ENCODE measurements at places on chromosomes 6 and 20.

DNA sequence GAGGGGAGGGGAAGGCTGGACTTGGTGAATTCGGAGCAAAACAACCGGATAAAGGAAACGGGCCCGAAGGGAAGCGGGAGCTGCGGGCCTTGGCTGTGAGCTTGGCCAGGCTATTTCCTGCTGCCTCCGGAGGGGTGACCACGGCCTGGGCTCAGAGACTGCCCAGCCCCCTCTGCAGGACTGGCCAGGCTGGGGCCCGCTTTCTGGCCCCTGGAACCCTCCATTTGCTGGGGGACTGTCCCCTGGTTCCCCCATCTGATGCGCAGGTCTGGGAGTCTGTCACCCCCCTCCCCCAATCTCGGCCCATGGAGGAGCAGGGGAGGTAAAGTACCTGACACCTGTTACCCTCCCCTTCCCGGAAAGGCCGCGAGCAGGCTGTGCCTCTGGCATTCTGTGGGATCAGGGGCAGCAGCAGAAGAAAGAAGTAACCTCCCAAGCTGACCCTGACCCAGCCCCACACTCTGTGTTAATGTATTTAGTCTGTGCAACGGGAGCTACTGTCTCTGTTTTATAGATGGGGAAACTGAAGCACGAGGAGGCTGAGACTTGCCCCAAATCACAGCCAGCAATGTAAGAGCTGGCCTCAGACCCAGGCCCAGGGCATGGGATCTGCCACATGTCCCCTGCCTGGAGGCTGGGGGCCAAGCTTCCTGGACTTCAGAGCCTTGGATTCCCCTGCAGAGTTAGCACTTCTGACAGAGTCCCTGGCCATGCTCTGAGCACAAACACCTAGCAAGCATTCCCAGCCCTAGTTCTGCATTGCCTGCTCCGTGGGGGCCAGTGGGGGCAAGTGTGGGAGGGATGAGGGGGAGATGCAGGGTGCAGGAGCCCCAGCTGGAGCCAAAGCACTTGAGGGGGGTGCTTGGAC is 3.5 kb downstream of the C20orf204 start:
- DNase-seq, result no peak

DNA sequence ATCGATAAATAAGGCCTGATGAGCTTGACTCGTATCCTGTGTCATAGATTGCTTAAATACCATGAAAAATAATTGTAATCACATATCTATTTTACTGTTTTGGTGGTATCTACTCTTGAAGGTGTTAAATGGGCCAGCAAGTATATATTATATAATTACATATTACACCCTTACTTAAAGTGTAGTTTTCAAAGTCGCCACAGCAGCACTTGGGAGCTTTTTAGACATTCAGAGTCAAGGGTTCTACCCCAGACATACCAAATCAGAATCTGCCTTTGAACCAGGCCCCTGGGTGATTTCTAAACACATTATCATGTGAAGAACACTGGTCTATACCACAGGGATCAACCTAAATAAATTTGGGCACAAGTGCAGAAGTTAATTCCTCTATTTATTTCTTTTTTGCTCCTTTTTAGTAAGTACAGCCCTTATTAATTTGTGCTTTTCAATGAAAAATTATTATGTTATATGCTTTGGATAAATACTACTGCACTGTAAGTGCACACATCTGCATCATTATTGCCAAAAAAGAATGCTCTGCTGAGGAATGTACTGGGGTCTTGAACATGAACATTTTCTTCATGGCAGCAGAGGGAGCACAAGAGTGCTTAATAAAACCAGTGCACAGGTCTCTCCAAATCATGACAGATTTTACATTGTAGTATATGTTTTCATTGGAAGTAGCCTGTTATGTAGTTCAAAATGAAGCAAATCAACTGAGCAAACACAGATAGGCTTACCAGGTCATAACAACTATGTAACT is 3.1 kb upstream of the ATXN1 start:
- no peak for DNase-seq

DNA sequence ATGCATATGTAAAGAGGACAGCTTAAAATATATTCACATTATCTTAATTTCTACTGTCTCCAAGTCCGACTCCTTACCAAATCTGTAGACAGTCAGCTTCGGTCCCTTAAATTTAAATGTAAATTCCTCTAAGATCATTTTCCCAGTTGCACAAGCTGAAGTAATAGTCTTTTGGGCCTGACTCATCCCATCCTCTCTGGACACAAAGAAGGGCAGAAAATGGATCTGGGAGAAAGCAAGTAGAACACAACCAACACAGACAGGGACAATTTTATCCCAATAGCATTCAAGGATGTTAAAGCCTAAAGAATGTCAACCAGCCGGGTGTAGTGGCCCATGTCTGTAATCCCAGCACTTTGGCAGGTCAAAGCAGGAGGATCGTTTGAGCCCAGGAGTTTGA is 228.3 kb downstream of the ARHGAP18 start:
- DNase-seq, result no peak

DNA sequence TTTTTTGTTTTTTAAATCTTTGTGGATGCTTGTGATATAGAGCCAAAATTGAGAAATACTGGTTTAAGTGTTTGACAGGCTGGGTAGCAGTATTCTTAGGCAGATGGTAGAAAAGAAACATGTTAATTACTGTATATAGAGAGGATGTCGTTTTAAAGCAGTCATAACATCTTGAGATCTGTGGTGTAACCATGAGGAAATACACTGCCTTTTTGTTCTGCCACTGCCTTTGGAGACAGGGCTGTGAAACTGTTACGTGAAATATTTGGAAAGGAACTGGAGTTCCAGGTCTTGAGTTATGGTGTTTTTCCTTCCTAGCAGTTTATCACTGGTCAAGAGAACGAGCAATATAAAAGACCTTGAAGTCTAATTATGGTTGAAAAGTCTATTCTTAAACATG is 19.5 kb downstream of the STXBP5 start:
- no peak for DNase-seq

- no peak for DNase-seq
Measured at GRCh38 chr6:137097057-137097456, 52.3 kb upstream of the IL20RA start.

GRCh38 chr6:5905431-5906339 is 101.0 kb downstream of the NRN1 start:
- no peak for DNase-seq

DNA sequence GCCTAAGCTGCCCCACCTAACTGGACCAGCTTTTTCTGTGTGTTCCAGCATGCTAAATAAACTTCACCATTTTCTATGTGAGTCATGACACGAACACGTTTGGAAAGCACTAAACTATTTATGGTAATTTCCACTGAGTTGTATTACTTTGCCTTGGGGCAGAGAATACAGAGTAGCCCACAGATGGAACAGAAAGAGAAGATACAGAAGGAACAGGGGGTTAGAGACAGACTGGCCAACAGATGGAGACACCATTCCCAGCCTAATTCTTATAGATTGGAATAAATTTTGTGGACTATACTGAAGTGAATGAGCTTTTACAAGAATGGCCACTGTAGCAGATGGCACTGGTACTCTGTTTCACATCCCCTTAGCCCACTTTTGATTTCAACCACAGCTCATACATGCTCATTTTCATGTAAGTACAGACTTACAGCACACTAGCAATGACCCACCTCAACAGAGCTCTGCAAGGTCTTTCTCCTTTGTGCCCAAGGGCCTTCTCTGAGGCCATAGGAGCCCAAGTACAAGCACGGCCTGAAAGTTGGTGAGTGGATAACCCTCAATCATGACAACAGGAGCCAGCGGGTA is 13.1 kb upstream of the NT5DC1 start:
- DNase-seq, result no peak

GRCh38 chr6:54288474-54288873 is 19.8 kb upstream of the TINAG start:
- no peak for DNase-seq

DNA sequence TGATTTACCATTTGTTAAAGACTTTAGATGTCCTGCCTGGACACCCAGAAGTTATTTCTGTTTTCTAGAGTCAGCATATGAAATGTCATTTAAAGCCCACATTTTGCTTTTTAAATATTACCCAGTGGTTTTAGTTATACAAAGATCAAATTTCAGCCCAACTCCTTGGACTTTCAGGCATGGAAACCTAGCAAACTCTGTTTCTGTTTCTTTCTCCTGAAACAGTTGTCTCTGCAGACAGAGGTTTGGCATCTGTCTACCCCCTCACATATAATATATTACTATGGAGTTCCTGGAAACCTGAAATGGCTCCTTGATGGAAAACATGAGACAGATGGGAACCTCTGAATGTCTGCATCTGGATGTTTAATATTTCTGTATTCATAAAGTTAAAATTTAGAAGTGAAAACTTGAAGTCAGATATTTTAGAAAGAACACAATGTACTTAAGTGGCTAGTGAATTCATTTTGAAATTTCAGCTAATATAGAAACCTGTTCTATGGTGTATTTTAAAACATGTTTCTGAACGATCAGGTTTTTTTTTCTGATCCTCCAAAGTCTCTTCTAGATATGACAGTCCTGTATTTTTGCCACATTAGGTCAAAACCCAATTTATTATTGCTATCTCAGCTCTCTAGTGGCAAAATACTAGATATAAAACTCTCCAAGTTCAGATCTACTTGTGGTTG is 743.3 kb downstream of the CD109 start:
- DNase-seq, result no peak

DNA sequence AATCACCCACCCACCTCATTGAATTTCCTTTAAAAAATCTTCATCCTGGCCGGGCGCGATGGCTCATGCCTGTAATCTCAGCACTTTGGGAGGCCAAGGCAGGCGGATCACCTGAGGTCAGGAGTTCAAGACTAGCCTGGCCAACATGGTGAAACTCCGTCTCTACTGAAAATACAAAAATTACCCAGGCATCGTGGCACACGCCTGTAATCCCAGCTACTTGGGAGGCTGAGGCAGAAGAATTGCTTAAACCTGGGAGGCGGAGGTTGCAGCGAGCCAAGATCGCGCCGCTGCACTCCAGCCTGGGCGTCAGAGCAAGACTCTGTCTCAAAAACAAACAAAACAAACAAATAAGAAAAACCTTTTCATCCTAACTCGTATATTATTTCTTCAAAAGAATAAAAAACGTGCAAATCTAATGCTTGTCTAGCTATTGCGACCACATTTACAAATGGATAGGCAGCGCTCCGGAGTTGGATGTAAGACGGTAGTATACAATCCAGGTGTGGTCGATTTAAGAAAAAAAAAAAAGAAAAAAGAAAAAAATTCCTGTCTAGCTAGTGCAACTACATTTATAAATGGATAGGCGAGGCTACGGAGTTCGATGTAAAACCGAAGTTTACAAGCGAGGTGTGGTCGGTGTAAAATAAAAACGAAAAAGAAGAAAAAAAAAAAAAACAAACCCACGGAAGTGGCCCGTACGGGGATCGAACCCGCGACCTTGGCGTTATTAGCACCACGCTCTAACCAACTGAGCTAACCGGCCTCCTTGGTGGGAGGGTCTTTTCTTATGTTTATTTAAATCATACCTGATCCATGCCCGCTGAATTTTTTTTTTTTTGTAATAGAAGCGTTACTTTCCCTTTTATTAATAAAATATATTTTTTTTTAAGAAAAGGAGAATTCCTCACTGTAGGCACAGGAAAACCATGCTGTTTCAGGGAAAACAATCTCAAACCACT is 70.7 kb upstream of the PRSS16 start:
- peak; percentile 68 for DNase-seq

DNA sequence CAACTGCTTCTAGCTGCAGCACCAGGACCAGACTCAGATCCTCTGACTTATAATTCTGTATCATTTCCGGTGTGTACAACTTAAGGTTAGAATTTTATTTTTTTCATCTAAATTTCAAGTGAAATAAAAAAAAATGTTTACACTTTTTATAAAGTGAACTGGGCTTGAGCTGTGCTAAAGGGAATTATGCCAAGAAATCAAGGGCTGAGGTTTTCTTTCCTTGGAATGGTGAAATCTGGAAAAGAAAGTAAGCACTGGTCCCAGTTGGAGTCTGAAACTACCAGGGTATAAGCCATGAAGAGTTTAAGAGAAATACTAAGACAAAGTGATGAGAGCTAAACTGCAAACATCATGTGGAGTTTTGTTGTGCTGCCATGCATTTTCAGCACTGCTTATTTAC is 21.7 kb upstream of the FYN start:
- DNase-seq, result no peak

- no peak for DNase-seq
Measured at GRCh38 chr6:114342086-114342825, 567 bp downstream of the HS3ST5 start.
